ENCODE measurements at places on chromosomes 11 and 22.

- no peak for DNase-seq
Measured at GRCh38 chr11:134584706-134585445, 172.8 kb upstream of the B3GAT1 start.

- no peak for DNase-seq
Measured at GRCh38 chr11:83156996-83157593, at the start of gene PCF11. Gene PCF11, plus strand, starts transcription at chr11:83157131. Its CDS starts 309 bp downstream, at chr11:83157440.

GRCh38 chr11:35334385-35335090 lies 84.8 kb downstream of the SLC1A2 start:
- DNase-seq = no peak

DNA sequence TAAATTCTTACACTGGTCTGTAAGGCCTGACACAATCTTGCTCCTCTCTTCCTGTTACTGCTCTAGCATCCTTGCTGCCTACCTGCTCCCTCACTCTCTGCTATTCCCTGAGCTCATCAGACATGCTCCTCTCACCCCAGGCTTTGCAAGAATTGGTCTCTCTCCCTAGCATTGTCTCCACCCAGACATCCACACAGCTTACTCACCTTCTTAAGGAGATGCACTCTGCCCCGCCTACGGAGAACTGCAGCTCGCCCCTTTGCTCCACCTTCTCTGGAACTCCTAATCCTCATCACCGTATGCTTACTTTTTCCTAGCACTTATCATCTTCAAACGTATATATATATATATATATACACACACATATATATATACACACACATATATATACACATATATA lies 23.3 kb upstream of the TMPRSS5 start:
- no peak for DNase-seq

GRCh38 chr11:75924966-75925784 lies 110.2 kb downstream of the UVRAG start:
- no peak for DNase-seq

- no peak for DNase-seq
Measured at GRCh38 chr11:29913352-29913751, 103.5 kb downstream of the KCNA4 start.

DNA sequence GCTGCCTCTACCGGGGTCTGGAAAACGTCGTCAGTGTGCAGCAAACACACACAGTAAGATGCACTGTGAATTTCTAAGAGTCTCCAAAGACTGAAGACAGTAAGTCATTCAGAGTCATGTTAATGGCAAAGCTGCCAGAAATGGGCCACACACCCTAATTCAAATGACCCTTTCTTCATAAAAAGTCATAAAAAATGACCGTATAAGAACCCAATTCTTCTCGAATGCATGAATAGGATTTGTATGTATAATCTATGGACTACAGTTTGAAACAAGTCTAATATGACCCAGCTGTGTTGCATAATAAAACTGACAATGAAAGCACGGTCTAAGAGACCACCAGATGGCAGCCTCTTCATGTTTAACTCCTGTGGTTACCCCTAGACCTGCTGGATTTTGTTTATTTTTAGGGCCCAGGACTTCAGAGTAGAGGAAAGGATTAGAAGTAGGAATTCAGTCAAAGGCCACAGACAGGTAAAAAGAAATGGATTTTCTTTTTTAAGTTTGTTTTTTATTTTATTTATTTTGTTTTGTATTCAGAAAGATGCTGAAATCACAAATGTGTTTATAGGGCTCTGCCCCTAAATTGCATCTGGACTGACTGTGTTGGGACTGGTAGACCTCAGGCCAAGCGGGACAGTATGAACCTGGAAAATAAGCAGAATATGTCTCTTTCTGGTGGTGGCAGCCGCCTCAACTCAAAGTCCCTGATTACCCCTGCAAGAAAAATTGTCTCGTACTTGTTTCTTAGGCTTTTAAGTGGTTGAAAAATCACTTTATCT lies 32.1 kb upstream of the SLC5A12 start:
- DNase-seq = no peak

DNA sequence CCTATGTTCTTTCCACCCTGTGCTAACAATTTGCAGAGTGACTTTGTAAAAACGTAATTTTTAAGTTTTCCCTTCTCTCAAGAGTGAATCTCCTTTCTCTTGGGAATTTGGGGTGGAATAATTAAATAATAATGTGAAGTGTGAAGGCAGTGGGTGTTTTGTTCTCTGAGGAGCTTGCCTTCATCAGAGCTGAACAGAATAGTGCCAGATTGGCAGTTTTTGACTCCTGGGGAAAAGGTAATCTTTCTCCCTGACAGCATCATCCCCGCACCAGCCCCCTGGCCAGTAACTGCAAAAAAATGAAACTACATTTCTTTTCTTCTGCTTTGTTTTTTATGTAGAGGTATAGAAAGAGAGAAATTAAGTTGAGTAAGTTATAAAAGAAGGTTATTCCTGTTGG lies 59.9 kb downstream of the MUC15 start:
- DNase-seq = no peak

- DNase-seq = no peak
Measured at GRCh38 chr22:27986459-27986858, 67.4 kb upstream of the PITPNB start.

DNA sequence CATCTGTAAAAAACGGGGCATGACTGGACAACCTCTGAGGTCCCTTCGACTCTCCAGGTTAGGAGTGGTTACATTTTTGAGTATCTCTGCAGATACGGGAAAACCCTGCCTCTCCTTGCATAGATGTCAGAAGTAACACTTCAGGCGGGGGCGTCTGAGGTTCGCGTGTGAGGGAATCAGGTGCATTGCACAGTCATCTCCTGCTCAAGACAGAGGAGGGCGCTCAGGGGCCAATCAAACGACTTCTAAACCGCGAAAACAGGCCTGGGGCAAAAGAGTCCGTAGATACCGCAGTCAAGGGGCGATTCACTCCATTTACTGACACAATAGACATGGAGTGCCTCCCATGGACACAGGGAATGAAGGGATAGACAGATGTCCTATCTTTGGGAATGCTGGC lies 31.7 kb downstream of the KIRREL3 start:
- no peak for DNase-seq

- DNase-seq = no peak
Measured at GRCh38 chr22:38461414-38462081, 6.3 kb upstream of the KDELR3 start.

GRCh38 chr11:64885367-64886286 lies 7.2 kb upstream of the EHD1 start:
- no peak for DNase-seq

- no peak for DNase-seq
Measured at GRCh38 chr11:61473370-61474012, 35.1 kb upstream of the LRRC10B start.

- DNase-seq = no peak
Measured at GRCh38 chr22:19110064-19110458, 12.2 kb downstream of the DGCR2 start.

GRCh38 chr11:103596315-103596714 lies 440.1 kb upstream of the DDI1 start:
- no peak for DNase-seq

DNA sequence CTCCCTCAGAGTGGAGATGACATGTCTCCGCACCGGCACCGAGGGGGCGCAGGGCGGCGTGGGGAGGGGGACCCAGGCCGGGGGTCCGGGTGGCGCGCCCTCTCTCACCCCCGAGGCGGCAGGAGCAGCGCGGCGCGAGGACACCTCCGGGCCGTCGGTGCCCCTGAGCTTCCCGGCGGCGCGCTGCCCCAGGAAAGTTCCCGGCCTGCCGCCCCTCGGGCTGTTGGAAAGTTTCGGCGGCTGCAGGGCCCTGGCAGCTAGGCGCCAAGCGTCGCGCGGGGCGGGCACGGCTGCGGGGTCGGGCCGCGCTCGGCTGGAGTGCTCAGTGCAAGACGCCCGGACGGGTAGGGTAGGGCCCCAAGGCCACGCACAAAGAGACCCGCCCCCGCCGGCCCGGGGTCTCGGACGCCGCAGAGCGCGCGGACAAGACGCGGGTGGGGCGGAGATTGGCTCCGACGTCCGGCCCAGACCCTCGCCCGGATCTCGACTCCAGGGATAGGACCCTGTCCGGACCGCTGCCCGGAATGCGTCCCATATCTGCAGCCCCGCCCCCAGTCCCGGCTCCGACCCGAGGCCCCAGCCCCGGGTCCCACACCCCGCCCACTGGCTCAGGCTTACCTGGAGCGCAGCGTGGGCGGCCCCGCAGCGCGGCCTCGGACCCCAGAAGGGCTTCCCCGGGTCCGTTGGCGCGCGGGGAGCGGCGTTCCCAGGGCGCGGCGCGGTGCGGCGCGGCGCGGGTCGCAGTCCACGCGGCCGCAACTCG lies 471 bp downstream of the ARVCF start:
- DNase-seq = no peak

DNA sequence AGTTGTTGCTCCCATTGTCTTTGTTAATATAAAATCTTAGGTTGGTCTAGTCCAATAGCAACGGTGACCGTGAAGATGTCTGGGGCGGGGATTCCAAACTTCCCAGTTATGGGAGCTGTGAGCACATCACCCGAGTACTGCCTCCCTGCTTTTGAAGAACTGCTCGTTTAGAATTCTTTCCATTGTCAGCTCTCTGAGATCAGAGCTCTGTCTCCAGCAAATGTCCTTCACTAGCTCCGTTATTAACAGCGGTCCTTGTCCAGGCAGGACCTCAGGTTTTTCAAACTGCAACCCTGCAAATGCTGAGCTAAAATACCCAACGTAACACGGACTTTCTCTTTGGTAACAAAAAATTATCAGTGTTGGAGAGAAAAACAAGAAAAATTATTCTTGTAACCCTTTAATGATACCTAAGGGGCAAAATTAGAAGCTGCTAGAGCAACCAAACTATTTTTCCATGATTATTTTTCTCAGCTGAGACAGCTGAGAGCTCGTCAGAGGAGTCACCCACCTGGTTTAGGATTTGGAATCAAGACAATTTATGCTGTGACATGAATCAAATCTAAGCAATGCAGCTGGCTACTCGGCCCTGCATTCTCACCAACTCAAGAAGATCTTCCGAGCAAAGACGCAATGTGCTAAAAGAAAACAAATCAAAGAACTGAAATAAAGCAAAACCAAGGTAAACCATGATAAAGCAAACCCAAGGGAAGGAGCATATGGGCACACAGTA lies 15.1 kb upstream of the EFCAB6 start:
- no peak for DNase-seq

DNA sequence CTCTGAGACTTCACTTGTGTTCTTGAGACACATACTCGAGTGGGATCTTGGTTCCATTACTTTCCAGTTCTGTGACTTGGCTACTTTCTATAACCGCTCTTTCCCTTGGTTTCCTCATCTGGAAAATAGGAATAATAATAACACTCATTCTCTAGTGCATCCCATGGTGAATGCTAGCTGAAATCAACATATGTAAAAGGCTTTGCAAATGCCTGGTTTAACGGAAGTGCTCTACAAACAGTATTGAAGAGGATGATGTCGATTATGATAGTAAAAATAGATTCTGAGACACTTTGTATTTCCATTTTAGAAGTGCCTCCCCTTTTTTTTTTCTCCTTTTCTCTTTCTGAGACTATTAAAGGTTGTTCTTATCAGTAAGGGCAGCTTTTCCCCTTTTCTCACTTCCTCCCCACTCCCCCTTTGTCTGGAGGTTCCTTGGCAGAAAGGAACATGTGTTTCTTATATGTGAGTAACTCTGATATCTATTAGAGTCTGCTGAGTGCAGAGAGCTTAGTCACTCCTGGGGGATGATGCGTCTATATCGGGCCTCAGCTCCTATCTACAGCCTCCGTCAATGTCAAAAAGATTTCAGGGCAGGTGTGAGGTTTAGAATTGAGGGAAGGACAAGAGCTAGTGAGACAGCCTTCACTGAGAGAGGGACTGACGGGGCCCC lies 489.3 kb downstream of the NTM start:
- no peak for DNase-seq

- no peak for DNase-seq
Measured at GRCh38 chr11:36305047-36305446, 9.0 kb downstream of the PRR5L start.

DNA sequence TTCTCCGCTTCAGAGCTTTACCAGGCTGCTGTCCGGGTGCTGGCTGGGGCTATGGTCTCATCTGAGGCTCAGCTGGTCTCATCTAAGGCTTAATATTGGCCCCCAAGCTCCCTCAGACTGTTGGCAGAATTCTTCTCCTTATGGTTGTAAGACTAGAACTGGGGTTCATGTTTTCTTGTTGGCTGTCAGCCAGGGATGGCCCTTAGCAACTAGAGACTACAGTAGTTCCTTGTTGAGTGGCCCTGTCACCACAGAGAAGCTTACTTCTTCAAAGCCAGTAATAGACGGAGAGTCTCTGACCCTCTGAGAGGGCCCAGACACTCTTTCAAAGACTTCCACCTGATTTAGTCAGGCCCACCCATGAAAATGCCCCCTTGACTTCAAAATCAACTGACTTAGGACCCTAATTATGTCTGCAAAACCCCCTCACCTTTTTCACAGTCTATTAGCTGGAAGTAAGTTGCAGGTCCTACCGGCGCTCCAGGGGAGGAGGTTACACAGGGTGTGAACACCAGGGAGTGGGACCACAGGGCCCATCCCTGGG lies 24.2 kb upstream of the TREH start:
- DNase-seq = no peak

DNA sequence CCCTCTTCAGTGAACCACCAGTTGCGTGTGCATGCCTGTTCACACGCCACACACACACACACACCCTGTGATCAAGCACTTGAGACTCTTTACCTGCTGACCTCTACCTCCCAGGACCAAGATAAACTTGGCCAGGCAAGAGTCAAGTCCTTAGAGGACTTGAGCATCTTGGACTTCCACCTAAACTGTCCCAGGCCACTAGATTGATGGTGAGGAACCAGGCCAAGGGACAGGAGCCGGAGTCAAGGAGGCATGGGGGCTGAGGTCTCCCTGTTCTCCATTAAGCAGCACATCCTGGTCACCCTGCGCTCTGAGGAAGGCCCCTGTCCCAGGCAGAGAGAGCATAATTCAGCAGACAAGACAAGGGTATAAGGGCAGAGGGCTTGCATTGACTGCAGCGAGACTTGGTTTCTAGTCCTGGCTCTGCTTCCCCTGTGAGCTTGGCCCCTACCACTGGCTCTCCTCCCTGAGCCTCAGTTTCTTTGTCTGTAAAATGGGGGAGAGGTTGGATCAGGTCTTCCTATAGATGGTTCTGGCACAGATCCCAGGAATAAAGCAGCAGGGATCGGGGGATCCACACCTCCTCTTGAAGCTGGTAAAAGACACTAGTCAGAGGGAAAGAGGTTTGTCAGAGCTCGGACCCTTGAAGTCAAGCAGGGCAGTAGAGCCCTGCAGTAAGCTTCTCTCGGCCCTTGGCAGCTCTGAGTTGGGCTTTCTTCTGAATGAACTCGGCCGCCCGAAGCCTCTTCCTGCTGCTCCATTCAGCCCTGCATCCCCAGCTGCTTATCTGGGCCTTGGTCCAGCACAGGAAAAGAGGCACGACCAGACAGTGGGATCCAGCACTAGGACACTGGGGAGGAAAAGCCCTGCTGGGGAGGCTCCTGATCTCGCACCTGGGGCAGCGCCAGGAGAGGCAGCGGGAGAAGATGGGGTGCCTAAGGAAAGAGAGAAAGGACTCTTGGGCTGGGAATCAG lies 2.0 kb downstream of the CREB3L1 start:
- DNase-seq = no peak

DNA sequence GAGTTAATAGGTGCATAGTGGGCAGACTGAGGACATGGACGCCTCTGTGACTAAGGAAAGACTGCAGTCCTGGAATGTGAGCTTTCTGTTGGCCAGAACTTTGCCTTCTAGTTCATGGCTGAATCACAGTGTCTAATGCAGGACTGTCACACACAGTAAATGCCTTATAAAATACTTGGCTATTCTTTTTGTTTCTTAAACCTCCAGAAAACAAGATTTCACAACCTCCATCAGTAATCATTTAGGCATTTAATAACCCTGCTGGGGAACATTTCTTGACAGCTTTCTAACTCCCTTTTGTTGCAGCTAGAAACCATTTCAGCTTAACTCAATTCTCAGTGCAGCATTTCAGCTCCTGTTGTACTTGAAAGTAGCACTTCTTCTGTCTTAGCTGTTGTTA lies 335.8 kb upstream of the DDI1 start:
- DNase-seq = no peak

- DNase-seq = no peak
Measured at GRCh38 chr11:118574636-118575035, 2.4 kb downstream of the ARCN1 start.

All from activated CD4-positive, CD25-positive, alpha-beta regulatory T cell (primary cell).